IMR-90 (cell line): ENCODE measurements at places on chromosomes 7 and 10. TPM values are rescaled to one million over a fixed set of nuclear protein-coding genes. Genes with fewer than 3 reads are reported as not detected.
A peak's percentile ranks its signal among the peaks of the same experiment; 100 is the strongest.

- H3K27me3 ChIP-seq, result no peaks in the 10 kb centered on the region
- peaks cover 43% of the 10 kb centered on the region for H3K4me1 ChIP-seq
Observed at GRCh38 chr7:130365511-130366441, 14.5 kb upstream of the CPA1 start.

RASSF4 gene
- 5.9 and 6.1 TPM in 2 replicates for total RNA-seq

ZNF365 gene
- total RNA-seq, result 2.5 and 3.2 TPM in 2 replicates

SLC13A4 gene
- 0.56 TPM in 1 of 2 replicates, not detected in the other for total RNA-seq

CTTNBP2 gene
- 11.3 and 11.4 TPM in 2 replicates for total RNA-seq

- peaks cover 3% of the 10 kb centered on the region; the same call in 1 of the 2 replicates for H3K27me3 ChIP-seq
- H3K4me1 ChIP-seq, result peaks cover 12% of the 10 kb centered on the region
- peak; percentile 75 for DNase-seq
- no peaks in the 10 kb centered on the region for H3K36me3 ChIP-seq
- no peak overlapping the region for H3K4me3 ChIP-seq
Observed at GRCh38 chr10:69800109-69800508, 1.6 kb upstream of the COL13A1 start.

GRCh38 chr10:106898446-106898845 is 266.1 kb downstream of the SORCS1 start:
- DNase-seq, result no peak
- H3K27me3 ChIP-seq, result no peaks in the 10 kb centered on the region
- H3K27ac ChIP-seq, result no peak overlapping the region
- H3K4me1 ChIP-seq, result no peaks in the 10 kb centered on the region
- no peaks in the 10 kb centered on the region for H3K36me3 ChIP-seq

- H3K36me3 ChIP-seq, result no peaks in the 10 kb centered on the region
- H3K27ac ChIP-seq, result no peak overlapping the region
- H3K27me3 ChIP-seq, result no peaks in the 10 kb centered on the region
- no peaks in the 10 kb centered on the region for H3K4me1 ChIP-seq
- no peak for DNase-seq
Observed at GRCh38 chr10:23280419-23281043, 64.1 kb downstream of the C10orf67 start.

DNA sequence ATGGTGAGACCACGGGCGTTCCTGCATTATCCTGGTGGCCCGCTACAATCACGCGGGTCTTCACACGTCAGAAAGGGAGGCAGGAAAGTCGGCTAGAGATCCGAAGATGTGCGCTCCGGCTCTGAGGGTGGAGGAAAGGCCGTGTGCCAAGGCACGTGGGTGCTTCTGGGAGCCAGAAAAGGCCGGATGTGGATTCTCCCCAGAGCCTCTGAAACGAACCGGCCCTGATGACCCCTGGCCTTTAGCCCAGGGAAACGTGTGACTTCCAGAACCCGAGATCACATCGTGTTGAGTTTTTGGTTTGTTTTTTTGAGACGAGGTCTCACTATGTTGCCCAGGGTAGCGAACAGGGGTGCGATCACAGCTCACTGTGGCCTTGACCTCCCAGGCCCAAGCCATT is 244.2 kb downstream of the ELFN1 start:
- H3K27me3 ChIP-seq, result no peaks in the 10 kb centered on the region
- H3K4me3 ChIP-seq, result no peak overlapping the region

DNA sequence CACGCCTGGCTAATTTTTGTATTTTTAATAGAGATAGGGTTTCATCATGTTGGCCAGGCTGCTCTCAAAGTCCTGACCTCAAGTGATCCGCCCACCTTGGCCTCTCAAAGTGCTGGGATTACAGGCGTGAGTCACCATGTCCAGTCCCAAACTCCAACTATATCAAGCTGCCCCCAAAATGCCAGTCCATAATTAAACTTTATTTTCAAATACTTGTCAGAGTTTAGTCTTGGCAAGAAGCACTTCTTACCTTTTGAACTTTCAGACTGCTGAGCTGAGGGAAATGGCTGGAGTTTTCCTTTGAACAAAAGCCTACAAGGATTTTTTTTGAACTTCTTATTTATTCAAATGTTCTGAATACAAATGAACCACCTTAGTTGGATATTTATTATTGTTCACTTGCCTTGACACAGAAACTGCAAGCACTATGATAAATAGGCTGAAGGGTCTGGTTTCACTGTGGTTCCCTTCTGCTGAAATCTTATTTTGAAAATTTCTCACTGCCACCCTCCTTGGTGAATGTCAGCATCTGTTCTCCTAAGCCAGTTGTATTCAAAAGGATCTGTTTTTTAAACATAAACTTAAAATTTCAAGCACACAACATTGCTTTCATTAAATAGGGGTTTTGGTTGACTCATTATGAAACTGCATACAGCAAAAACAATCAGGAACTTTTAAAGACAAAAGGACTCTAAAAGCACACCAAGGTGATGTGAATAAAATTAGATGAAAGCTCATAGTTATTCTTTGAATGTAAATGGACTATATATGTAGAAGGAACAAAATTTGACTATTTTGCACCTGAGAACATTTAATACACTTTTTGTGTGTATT is 101.7 kb upstream of the SLC26A5 start:
- H3K27me3 ChIP-seq, result no peaks in the 10 kb centered on the region
- DNase-seq, result no peak
- peaks cover 3% of the 10 kb centered on the region; the same call in 1 of the 2 replicates for H3K4me1 ChIP-seq
- no peak overlapping the region for H3K4me3 ChIP-seq

GRCh38 chr7:94274828-94275227 is 119.9 kb upstream of the COL1A2 start:
- no peaks in the 10 kb centered on the region; the same call in 1 of the 2 replicates for H3K4me1 ChIP-seq
- no peak overlapping the region for H3K4me3 ChIP-seq
- no peaks in the 10 kb centered on the region for H3K27me3 ChIP-seq

DNA sequence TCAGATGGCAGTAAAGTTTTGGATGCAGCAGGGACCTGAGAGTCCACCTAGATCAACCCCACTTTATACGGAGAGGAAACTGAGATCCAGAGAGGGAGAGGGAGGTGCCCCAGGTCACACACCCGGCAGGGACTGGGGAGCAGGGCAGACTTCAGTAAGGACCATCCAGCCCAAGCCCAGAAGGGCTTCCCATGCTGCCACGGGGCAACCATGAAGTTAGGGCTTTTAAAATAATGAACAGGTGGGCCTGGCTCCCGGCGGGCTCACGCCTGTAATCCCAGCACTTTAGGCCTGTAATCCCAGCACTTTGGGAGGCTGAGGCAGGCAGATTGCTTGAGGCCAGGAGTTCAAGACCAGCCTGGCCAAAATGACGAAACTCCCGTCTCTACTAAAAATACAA is 98.5 kb downstream of the HIP1 start:
- H3K27ac ChIP-seq, result no peak overlapping the region
- H3K4me1 ChIP-seq, result peaks cover 10% of the 10 kb centered on the region; the same call in 1 of the 2 replicates
- no peak for DNase-seq
- no peaks in the 10 kb centered on the region for H3K27me3 ChIP-seq

- DNase-seq, result no peak
- no peak overlapping the region for H3K4me3 ChIP-seq
- no peaks in the 10 kb centered on the region for H3K27me3 ChIP-seq
- no peak overlapping the region for H3K27ac ChIP-seq
- H3K4me1 ChIP-seq, result no peaks in the 10 kb centered on the region
Observed at GRCh38 chr7:71193099-71193810, 61.3 kb downstream of the GALNT17 start.

- no peak overlapping the region for H3K27ac ChIP-seq
- no peaks in the 10 kb centered on the region for H3K36me3 ChIP-seq
- no peak overlapping the region for H3K4me3 ChIP-seq
- peaks cover 4% of the 10 kb centered on the region for H3K27me3 ChIP-seq
- peak; percentile 66 for DNase-seq
Observed at GRCh38 chr10:30493609-30494530, 59.9 kb downstream of the MAP3K8 start.

GRCh38 chr10:78974617-78975317 is 94.0 kb upstream of the ZMIZ1 start:
- peak; percentile 94 for DNase-seq
- peaks cover 39% of the 10 kb centered on the region for H3K4me1 ChIP-seq
- peak overlapping the region; percentile 97 for H3K27ac ChIP-seq
- H3K4me3 ChIP-seq, result no peak overlapping the region
- no peaks in the 10 kb centered on the region for H3K27me3 ChIP-seq

GRCh38 chr10:127351542-127351941 is 155.2 kb upstream of the INSYN2A start:
- no peak for DNase-seq
- H3K27me3 ChIP-seq, result no peaks in the 10 kb centered on the region
- H3K4me1 ChIP-seq, result peaks cover 5% of the 10 kb centered on the region
- no peak overlapping the region for H3K27ac ChIP-seq

DNA sequence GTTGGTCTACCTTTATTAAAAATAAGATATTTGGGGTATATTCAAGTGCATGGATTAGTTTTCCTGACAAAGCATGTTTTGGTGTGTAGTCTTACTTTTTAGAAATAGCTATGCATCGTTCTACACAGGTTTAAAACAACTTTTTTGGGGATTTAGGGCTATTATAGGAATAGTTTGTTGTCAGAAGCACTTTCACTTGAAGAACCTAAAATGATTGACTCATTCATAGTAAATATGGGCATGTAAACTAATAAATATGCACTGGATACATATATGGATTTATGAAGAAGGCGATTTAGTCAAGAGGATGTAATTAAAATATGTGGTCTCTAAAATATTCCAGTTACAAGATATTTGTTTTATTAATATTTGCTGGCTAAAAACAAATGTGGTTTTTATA is 2.0 kb downstream of the ARL4A start:
- no peaks in the 10 kb centered on the region for H3K36me3 ChIP-seq
- no peak for DNase-seq
- no peaks in the 10 kb centered on the region for H3K4me1 ChIP-seq

PITX3 gene
- total RNA-seq, result not detected in 2 replicates

PRKCQ gene
- total RNA-seq, result under 0.01 TPM in 1 of 2 replicates, not detected in the other

DNA sequence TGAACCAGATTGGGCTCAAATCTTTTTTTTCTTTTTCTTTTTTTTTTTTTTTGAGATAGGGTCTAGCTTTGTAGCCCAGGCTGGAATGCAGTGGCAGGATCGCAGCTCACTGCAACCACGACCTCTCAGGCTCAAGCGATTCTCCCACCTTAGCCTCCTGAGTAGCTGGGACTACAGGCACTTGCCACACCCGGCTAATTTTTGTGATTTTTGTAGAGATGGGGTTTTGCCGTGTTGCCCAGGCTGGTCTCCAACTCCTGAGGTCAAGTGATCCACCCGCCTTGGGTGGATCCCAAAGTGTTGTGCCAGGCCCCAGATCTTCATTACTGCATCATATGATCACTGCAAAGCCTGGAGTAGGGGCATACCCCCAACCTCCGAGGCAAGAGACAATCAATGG is 2.8 kb downstream of the DNAJC30 start:
- no peak for DNase-seq
- H3K4me1 ChIP-seq, result peaks cover 13% of the 10 kb centered on the region
- no peaks in the 10 kb centered on the region for H3K27me3 ChIP-seq
- H3K36me3 ChIP-seq, result peaks cover 9% of the 10 kb centered on the region
- no peak overlapping the region for H3K27ac ChIP-seq
